Urinary bladder (tissue), 4 donors: ENCODE measurements at places on chromosomes 12 and 14. TPM values are rescaled to one million over a fixed set of nuclear protein-coding genes. Genes with fewer than 3 reads are reported as not detected.
A peak's percentile ranks its signal among the peaks of the same experiment; 100 is the strongest.

MIP gene
- not detected for total RNA-seq

A2M gene
- 428 TPM for total RNA-seq

GRCh38 chr12:12224240-12224940 is 42.5 kb downstream of the LRP6 start:
- DNase-seq, result no peak

- DNase-seq, result no peak
Measured at GRCh38 chr14:96509457-96510090, 7.4 kb downstream of the PAPOLA start.

GRCh38 chr12:53677016-53677799 is 1.3 kb upstream of the ATP5MC2 start:
- DNase-seq, result no peak

FOXG1 gene
- total RNA-seq, result not detected

- DNase-seq, result no peak
Measured at GRCh38 chr12:90922145-90922627, 32.8 kb downstream of the CCER1 start.

LRRK2 gene
- total RNA-seq, result 44.1 TPM

DNA sequence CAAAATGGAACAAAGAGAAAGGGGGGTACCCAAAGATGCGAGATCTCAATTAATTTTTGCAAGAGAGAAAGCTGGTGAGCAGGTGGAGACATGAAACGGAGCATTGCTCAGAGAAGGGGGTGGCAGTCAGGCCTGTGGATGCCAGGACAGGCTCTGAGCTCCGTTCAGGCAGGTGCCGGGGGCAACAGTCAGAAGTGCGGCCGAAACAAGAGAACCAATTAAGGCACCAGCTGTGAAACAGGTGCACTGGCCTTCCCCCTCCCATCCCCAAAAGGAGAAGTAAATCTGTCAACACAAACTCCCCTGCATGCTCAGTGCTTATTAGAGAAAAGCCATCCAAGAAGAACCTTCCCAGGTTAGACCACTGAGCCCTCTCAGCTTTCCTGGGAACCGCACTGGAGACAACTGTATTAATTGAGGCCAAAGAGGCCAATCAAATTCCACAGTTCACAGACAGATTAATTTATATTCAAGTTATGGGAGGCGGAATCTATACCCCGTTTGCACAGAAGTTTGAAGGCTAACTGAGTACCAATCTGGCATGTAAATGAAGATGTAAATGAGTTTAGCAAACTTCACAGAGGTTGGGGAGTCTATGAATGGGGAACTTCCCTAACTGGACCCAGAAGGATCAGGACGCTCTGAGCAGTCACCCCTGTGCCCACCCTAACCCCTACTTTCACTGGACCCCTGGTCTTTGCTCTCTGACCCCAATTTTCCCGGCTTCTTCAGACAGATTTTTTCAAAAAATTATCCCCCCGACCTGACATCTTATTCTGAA is 20.9 kb downstream of the OAS2 start:
- DNase-seq, result no peak

JAG2 gene
- 11.2 TPM for total RNA-seq

- DNase-seq, result peak; percentile 70
Measured at GRCh38 chr14:20469242-20469889, at the start of gene PNP. PNP (plus strand) TSS chr14:20469406; CDS start chr14:20469525, 119 bp downstream.

GRCh38 chr12:114812858-114813761 is 129.1 kb upstream of the TBX3 start:
- peak; percentile 84 for DNase-seq

- DNase-seq, result no peak
Measured at GRCh38 chr14:23101213-23101970, 3.4 kb downstream of the CIROP start.

DNA sequence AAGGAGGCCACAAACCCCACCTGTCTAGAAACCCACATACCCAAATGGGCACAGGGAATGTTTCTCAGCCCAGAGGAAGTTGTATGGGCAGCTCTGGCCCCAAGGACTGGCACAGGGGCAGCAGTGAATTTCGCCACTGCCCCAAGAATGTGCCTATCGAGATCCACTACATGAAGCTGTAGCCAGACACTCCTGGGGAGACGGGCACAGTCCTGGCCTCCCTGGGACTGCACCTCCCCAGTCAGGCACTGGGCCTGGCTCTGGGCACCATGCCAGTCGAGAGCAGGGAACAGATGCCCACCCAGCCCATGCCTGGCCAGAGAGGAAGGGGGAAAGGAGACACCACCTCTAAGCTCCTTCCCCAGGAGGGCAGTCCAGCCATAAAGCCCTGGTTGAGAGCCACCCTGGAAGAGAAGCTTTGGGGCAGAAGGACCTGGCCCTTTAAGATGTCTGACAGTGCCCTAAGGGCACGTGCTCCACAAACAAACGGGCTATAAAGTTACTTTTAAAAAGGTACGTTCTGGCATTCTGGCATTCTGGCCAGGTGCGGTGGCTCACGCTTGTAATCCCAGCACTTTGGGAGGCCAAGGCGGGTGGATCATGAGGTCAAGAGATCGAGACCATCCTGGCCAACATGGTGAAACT is 8.4 kb downstream of the ADCY6 start:
- no peak for DNase-seq

DNA sequence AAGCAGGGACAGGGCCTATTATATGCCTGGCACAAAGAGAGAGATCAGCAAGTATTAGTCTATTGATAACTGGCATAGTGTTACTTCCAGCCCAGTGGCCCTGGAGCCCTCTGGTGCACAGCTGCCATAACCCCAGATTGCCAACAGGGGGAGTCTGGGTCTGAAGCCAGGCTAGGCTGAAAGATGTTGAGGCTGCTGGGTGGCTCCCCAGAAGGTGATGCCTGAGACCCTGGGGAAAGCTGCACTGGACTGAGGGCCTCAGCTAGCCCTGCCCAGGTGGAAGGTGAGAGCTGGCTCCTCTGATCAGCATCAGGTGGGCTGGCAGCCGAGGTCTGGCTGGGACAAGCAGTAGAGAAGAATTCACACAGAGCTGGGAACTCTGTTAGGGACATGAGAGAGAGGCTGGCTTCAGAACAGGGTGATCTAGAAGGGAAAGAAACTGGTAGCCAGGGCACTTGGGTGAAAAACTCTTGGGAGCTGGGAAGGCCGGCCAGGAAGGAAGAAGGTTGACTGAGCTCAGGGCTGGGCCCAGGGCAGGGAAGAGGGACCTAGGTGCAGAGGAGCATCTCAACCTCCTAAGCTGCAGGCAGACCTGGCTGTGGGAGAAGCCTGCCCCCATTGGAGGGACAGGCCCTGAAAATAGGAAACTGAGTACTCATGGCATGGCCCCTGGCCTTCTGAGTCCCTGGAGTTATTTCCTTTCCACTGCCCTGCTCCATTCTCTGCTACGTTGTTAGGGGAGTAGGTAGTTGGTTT is 3.9 kb downstream of the GZMH start:
- DNase-seq, result no peak

CIDEB gene
- 7.3 TPM for total RNA-seq

CPSF2 gene
- total RNA-seq, result 35.2 TPM

NPFF gene
- not detected for total RNA-seq

GRCh38 chr12:62581288-62582064 is 114.8 kb downstream of the MON2 start:
- peak; percentile 18 for DNase-seq

DNA sequence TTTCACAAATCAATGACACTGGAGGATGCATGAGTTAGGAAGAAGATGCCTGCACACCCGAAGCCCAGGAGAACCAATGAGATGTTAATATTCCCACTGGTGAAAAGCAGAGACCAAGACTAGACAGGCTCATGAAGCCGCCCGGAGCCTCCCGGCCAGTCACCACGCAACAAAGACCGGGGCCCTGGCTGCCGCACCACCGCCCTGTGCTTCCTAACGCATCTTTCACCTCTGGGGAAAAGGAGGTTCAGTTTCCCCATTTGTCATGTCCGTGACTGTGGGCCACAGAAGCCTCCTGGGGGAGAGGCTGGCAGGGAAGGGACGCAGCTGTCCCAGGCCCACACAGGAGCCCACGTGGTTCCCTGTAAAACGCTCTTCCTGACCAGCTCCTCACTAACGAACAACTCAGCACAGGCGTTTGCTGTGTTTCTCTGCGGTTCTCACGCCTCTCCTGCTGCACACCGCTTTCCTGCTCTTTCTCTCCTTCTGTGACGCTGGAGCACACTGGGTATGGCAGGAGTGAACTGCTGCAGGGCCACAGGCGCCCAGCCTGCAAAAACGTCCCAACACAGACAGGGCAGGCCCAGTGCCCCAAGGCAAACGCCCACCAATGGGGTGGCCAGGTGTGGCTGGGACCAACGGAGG is 10.8 kb downstream of the RIMBP2 start:
- no peak for DNase-seq

- no peak for DNase-seq
Measured at GRCh38 chr14:91829511-91829910, 37.8 kb downstream of the TC2N start.

KCNMB4 gene
- 9.7 TPM for total RNA-seq

KRT3 gene
- total RNA-seq, result not detected

DNA sequence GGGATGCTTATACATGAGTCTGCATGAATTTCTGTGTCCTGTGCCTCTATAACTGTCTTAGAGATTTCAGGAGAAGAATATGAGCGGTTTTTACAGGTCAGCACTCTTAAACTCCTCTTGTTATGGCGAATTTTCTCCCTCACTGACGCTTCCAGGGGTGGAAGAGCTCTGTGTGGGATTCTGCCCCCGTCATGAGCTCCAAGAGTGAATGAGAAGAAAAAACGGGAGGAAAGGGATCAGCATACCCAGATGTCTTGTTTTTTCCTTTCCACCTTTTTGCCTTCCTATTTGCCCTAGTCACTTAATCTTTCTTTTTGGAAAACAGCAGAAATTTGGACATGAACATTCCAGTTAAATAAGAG is 651 bp downstream of the PFKM start:
- no peak for DNase-seq

KRT78 gene
- not detected for total RNA-seq

DNA sequence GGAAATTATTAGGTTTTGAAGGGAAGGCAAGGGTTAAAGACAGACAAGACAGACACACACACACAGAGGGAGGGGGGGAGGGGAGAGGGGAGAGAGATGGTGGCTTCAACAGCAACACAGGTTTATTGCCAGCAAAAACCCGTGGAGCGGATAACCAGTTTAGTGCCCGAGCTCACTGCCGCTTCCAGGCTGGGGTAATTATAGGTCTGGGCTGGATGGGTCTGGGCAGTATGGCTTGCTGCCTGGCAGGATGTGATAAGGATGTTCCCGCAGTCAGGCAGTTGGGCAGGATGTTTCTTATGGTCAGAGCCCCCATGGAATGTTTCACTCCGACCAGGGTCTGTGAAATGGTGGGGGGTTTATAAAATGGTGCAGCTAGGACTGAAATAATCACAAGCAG is 4.4 kb upstream of the TDRD9 start:
- no peak for DNase-seq

SOAT2 gene
- not detected for total RNA-seq

DIO2 gene
- total RNA-seq, result 2.4 TPM

CHGA gene
- 3.8 TPM for total RNA-seq

- DNase-seq, result no peak
Measured at GRCh38 chr14:102590667-102591099, 1.8 kb upstream of the RCOR1 start.

MYBPC1 gene
- 85.2 TPM for total RNA-seq

OTOGL gene
- total RNA-seq, result 4.5 TPM
